Activated naive CD4-positive, alpha-beta T cell (primary cell): ENCODE measurements at places on chromosomes 6 and 20.

DNA sequence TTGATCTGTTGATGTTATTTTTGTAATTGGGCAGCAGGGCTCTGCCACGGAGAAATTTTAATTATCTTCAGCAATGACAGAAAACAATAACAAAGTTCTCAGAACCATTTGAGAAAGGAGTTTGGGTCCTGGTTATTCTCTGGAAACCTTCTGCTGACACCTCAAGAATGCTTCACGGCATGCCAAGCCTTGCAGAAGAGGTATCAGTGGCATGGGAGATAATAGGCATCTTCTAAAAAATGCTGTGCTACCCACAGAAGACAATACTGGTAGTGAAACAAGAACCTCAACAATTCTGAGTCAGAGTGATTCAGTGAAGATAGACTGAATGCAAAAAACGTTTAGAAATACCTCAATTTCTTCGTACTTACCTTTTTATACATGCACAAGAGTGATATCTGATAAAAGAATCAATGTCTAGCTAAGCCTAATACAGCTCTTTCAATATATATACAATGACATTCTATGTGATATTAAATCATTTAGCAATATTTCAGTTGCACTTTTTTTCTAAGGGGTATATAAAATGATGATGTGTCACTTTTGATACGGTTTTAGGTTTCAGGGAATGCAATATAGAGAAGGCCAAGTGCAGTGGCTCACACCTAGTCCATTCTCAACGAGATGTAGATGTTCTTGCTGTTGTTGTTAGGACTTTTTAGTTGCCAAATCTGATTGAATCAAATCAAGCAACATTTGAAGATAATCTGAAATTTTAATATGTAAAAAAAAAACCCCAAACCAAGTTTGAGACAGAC, 110.4 kb upstream of the COL21A1 start:
- DNase-seq = no peak

- DNase-seq = no peak
Measured at GRCh38 chr20:57582432-57583288, 21.8 kb downstream of the PCK1 start.

DNA sequence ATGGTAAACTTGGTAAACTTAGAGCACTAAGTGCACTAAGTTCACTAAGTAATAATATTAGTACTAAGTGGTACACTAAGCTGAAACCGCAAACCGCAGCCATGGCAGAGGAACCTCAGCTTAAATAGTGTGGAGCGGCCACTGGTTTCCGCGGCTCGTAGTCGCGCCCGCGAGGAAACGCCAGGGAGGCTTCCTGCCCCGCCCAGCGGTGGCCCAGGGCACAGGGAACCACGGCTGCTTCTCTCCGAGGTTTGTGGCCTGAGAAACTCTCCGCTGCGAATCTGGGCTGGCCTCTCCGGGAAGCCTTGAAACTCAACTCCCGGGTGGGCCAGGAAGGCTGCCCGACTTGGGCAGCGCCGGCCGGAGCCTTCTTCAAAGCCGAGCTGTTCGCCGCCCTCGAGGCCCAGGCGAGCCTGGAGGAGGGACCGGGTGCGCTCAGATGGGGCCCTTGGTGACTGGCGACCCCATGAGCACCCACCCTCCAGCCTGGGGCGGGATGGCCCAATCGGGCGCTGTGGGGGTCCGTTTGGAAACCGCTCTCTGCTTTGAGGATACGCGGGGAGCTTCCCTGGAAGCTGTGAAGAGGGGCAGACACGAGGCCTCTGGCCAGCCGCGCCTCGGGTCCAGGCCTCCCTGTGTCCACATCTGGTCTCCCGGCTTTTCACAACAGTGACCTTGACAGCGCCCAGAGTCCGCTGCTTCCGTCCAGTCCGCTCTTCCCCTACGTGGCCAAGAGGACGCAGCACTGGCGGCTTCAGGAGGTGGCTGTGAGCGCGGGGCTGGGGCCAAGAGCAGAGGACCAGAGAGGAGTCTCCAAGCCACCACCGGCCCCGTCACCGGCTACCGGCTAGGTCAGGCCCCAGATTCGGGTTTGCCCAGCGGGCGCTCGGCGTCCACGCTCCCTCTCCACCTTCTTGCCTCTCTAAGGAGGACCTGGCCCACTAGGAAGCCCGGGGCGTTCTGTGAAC, 25.4 kb upstream of the HLA-E start:
- DNase-seq = no peak

- DNase-seq = no peak
Measured at GRCh38 chr6:117007659-117008058, 130.6 kb downstream of the RFX6 start.

- DNase-seq = no peak
Measured at GRCh38 chr20:43981540-43981939, 66.9 kb downstream of the TOX2 start.

DNA sequence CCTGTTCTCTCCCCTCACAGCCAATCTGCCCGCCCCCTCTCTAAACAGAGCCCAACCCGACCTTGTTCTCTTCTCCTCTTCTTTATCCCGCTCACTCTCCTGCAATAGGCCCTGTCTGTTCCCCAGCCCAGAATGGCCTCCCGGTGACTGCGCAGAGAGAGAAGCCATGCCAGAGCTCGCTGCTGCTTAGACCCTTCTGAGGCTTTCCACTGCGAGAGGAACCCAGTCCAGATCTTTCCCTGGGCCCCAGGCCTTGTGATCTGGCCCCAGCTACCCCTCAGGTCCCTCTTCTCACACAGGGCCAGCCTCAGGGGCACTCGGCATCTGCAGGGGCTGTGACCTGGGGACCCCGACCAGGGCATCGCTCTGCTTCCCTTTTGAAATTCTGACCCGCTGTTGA, 58.1 kb downstream of the TMEM242 start:
- DNase-seq = no peak

- DNase-seq = no peak
Measured at GRCh38 chr6:41573985-41574384, 27.8 kb downstream of the FOXP4 start.

- DNase-seq = no peak
Measured at GRCh38 chr6:168039849-168040248, 39.2 kb downstream of the FRMD1 start.

DNA sequence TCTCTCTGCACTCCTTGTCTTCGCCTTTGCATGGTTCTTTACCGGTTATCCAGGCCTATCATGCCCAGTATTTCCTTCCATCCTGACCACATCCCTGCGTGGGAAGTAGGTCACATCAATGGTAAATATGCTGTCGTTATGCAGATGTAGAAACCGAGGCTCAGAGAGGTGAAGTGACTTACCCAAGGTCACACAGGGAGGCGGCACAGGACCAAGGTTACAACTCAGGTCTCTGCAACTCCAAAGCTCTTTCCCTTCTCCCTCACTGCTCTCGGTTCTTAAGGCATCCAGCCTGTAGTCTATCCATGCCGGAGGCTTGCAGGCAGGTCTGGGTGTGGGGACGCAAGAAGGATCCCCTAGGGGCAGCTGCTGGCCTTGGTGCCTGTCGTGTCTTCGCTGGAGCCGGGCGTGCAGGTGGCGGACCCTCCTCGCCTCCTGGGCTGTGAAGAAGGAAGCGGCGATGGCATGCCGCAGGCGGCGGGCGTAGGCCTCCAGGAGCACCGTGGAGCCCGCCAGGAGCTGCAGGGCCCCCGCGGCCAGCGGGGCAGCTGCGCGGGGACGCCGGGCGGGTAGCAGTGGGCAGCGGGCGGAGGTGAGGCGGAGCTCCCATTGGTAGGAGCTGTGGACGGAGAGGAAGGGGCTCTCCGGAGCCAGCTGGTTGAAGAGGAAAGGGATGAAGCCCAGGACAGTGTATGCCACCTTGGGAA, 9.1 kb downstream of the OCSTAMP start:
- no peak for DNase-seq

DNA sequence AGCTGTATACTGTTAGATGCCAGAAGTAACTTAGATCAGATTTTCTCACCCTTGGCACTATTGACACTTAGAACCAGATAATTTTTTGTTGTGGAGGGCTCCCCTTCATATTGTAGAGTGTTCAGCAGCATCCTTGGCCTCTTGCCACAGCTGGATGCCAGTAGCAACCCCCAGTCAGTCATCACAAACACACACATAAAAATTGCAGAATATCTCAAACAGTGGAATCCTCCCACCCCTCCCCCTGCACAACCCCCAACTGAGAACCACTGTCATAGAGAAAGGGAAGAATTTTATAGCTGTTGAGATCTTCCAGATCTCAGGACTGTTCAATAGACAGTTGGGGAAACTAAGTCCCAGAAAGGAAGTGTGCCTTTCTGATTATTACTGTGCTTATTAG, 81.2 kb upstream of the VSTM2L start:
- no peak for DNase-seq

GRCh38 chr6:38241200-38241871, 398.4 kb downstream of the BTBD9 start:
- no peak for DNase-seq

- DNase-seq = peak; percentile 88
Measured at GRCh38 chr20:53915446-53916172, 154.8 kb downstream of the BCAS1 start.

DNA sequence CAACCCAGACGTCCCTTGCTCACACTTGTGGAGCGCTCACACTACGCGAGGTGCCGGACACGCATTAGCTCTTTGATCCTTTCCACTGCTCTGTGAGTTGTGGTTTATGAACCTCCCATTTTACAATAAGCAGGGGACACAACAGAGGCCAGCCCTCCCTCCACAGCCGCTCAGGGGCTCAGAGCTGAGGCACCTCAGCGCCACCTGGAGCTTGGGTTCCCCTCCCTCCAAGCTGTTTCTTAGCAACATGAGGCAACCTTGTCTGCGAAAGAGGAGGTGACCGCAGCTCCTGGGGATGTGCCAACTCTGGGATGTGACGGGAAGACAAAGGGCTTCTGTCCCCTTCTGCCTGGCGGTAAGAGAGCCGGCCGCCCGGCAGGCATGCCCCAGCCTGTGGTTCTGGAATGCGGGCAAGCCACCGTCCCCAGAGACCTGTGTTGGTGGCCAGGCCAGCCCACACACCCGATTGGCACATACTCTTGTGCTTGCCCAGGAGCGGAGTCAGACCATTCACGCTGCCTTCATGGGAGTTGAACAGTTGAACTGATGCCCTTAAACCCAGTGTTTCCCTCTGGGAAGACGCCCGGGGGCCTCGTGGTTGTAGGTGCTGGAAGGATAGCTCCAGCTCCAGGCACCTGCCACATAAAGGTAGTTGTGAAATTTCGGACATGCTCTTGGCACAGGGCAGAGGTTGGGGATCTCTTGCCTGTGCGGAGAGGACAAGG, 44.5 kb downstream of the RBM38 start:
- no peak for DNase-seq

GRCh38 chr6:104603108-104603745, 256.5 kb downstream of the HACE1 start:
- no peak for DNase-seq

- DNase-seq = no peak
Measured at GRCh38 chr6:8619853-8620252, 184.5 kb upstream of the SLC35B3 start.
